NCI-H446 (cell line): ENCODE measurements at places on chromosomes 11 and 22.

- DNase-seq, result peak; percentile 11
Measured at GRCh38 chr11:58152781-58153180, 27.5 kb upstream of the OR9I1 start.

DNA sequence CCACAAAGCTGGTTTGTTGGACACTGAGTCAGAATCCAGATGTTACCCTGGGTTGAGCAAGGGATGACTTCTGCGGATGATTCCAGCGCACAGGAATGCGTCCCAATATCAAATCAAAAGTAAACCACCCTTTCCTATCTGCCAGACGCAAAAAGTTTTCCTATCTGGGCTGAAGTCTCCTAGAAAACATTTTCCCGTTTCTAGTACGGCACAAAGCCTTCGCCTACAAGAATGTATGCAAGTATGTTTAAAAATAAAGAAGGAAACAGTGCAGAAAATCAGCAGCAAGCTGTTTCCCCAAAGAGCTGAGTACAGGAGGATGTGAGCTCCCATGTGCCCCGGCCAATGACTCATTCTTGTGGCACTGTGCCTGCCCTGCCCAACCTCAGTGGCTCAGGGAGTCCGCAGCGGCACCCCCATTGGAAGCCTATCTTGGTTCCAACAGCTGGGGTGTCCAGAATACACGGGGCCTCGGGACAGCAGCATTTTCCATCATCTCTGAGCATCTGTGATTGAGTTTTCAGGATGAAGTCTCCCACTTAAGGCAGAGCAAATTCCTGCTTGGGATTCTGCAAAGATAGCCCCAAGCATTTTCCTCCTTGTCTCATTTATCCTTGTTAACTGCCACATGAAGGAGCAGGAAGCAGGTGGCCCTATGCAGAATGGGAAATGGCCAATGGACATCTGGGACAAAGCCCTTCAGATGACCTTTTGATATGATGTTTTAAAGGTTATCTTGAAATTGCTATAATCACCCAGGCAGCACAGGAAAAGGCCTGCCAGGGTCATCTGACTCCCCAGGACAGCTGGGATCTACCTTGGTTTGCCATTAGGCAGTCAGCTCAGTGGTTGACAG lies 17.5 kb downstream of the KCNJ5 start:
- no peak for DNase-seq

DNA sequence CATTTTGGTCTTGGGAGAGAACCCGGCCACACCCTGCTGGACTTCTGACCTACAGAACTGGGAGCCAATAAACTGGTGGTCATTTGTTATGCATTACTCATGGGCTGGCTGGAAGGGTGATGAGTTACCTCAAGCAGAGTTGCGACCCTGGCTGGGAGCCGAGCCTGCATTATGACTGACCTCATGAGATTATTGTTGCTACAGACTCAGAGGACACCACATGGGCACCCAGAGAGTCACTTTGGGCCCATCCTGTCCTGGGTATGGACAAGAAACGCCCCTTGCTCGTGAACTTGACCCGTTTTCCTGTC lies 531.7 kb downstream of the TBC1D22A start:
- no peak for DNase-seq

DNA sequence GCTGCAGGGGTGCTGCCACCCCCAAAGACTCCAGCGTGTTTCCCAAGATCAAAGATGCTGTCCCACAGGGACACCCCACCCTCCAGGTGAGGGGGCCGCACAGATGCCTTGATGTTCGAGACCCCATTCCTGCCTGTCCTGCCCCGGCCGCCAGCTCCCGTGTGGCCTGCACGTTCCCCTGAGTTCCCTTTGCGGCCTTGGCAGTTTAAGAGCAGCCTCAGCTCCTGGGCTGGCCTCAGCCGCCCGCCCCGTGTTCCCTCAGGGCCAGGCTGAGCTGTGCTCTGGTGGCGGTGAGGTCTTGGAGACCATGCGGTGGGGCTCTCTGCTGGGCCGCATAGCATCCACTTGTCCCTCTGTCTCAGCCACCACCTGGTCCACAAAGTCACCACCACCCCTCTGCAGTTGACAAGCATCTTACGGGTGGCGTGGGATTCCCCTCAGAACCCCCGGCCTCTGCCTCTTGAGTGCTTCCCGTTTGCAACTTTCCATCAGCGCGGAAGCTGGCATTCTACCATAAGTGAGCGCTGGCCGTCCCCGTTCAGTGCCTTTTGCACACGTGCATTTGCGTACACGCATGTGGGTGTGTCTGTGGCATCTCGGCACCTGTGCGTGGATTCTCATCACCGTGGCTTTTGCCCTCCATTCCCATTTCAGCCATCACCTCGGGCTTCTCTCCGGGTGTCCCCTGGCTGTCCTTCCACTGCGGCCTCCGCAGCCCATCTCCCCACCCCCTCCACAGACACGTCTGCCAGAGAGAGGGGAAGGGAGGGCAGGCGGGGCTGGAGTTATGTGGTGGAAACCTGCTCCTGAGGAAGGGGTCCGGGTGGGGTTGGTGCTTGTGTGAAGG lies 35.9 kb downstream of the CTTN start:
- DNase-seq, result no peak

GRCh38 chr11:47004595-47005033 lies 68.1 kb downstream of the CSTPP1 start:
- DNase-seq, result peak; percentile 77
